ENCODE measurements at places on chromosomes 2 and 18.

DNA sequence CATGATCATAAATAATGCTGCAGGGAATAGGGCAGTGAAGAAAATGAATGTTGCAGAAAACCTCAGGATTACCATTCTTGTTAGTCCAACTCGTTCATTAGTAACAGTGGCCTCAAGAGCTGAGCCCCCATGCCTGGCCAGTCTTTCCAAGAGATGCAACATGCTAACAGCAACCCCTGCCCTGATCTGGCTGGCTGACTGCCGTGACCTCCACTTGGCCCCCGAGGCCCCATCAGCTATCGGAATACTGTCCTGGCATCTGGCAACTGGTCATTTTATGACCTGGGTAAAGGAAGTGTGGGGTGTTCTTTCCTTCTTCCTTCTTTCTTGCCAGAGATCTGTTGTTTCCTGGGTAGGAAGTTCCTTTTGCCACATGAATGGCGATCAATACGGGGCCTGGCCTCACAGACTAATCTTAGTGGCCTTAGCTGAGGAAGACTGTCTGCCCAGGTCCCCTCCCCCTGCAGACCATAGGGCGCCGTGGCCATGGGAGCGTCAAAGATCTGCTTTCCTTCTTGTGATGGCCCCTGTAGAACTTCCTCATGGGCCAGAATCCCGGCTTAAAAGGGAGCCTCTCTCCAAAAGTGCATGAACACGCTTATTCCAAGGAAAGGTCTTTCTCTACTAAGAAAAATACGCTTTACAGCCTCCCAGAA lies 10.6 kb upstream of the TRABD2A start:
- DNase-seq: no peak

DNA sequence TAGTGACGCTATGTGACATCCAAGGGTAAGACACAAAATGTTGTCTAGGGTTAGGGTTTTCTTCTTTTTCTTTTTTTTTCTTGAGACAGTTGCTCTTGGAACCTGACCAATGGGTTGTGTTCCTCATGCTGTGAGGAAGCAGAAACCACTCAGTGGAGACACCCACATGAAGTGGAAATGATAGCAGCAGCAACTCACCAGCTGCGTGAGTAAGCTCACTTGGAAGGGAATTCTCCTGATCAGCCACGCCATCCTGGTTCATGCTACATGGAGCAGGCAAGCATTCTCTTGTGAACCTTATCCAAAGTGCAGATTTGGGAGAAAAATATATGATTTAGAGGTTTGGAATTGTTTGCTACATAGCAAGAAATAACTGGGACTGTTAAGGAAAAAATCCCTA lies 863.7 kb downstream of the EPHA4 start:
- DNase-seq: no peak

DNA sequence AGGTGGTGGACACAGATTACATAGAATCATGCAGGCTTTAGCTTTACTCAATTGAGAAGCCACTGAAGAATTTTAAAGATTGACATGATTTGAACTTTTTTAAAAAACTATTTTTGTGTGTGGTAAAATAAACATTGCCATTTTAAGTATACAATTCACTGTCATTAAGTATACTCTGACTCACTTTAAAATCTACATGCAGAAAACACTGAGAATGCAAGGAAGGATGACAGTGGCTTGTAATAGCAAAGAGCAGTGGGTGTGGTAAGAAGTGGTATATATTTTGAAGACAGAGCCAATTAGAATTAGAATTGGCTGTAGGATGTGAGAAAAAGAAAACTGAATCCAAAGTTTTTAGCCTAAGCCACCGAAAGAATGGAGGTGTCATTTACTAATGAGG lies 14.9 kb downstream of the TRMT61B start:
- no peak for DNase-seq

DNA sequence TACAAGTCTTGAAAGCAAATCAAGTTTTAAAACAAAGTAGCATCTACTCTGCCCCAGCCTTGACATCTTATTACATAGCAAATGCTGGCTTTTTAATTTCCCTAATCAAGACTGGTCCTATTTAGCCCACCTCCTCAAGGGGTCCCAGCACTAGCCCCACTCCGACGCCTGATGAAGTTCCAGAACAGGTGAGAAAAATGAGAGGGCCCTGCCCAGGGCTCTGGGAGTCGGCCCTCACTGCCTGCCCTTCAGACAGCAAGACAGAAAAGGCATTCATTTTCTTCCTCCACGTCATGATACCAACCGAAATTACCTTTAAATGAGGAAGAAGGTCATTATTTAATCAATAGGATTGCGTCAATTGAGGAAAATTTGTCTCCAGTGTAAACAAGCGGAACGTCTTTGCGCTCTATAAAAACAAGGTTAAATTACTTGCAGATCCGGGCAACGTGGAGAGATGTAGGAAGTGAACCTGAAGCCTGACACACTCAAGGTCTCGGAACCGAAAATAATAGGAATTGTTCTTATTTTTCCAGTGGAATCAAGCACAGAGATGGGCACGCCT lies 170.6 kb upstream of the PKDCC start:
- DNase-seq: no peak

- DNase-seq: no peak
These were observed 217.0 kb downstream of the SPP2 start for GRCh38 chr2:234267534-234267933.

- DNase-seq: peak; percentile 83
These were observed 85.5 kb downstream of the PMAIP1 start for GRCh38 chr18:59985289-59985688.

DNA sequence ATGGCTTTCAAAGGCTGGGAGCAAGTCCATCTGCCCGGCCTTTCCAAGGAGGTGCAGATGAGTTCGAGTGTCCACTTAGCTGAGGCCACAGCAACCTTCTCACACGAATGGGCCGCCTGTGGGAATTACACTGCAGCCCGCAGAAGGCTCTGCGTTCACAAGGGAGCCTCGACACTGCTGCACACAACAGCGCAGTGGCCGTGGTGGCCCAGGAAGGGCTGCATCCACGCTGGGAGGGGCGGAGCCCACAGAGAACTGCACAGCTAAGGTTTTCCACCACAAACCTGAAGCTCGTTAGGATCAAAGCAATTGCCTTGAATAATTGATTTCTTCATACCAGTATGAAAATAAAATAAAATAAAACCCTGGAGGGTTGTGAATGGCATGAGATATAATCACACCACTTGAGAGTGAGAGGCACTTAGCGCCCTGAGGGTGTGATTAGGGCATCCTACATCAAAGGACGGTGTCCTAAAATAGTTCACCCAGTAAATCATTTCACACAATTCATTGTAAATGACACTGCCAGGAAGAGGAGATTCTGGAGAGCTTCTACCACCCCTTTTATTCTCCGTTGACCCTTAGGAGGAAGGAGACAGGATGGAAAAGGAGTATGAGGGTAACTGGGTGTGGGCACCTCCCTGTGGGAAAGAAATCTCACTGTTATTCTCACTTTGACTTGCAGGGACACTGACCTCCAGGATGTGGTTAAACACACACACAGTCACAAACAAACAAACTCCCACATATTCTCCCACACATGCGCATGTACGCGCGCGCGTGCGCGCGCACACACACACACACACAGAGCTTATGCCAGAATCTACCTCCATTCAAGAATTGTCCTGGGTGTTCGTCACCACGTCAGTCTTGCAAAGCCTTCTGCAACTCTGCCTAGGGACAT lies 256.6 kb upstream of the ID2 start:
- peak; percentile 12 for DNase-seq

GRCh38 chr2:159091976-159092375 lies 123.5 kb downstream of the TANC1 start:
- no peak for DNase-seq

DNA sequence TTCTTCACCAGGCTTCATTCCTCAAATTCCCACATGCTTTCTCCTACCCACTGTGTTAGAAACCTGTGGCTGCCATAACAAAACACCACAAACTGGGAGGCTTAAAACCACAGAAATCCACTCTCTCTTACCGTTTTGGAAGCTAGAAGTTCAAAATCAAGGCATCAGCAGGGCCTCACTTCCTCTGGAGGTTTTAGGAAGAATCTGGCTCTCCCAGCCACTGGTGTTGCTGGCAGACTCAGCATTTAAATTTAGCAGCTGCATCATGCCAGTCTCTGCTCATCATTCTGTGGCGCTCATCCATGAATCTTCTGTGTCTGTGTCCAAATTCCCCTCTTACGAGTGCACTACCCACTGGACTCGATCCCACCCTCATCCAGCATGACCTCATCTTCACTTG lies 248.5 kb downstream of the ZNF516 start:
- no peak for DNase-seq

DNA sequence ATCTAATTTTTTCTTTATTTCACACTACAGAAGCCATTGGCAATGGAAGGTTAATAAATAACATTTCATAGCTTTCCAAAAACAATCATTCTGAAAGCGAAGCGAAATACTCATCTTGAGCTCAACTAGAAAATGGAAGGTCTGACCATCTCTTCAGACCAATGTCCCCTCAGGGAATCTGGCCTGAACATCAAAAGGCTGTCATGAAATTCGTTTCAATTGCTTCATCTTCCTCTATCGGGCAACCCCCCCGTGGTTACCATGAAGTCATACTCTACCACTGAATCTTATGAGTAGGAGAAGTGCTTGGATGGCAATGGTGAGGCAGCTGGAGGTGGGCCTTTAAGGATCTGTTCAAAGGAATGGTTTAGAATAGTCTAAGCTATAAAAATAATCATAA lies 22.9 kb upstream of the CYTIP start:
- no peak for DNase-seq

GRCh38 chr2:186503827-186504606 lies 18.0 kb downstream of the ZC3H15 start:
- peak; percentile 72 for DNase-seq

- DNase-seq: no peak
These were observed 111.1 kb downstream of the SGPP2 start for GRCh38 chr2:222535477-222535876.

DNA sequence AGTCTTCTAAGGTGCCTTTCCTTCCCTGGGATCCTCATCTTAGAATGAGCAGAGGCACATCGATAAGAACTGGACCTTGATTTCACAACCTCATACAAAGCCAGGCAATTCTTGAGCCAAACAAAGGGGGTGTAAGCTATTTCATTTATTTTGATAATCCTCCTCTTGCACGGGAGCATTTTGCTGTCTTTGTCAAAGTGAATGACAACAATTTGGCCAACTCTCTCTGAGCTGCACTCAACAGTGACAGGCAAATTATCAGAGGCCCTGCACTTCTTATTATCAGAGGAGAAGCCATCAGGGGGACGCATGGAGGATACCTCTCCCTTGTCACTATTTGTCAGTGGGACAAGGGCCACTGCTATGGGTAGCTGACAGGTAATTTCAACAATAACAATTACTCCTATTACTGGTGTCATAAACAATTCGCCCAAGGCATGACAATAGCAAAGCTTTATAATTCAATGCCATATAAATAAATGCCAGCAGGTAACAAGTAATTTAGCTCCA lies 260.4 kb downstream of the MEIS1 start:
- no peak for DNase-seq

- DNase-seq: no peak
These were observed 68.1 kb downstream of the EMILIN2 start for GRCh38 chr18:2914881-2915240.

DNA sequence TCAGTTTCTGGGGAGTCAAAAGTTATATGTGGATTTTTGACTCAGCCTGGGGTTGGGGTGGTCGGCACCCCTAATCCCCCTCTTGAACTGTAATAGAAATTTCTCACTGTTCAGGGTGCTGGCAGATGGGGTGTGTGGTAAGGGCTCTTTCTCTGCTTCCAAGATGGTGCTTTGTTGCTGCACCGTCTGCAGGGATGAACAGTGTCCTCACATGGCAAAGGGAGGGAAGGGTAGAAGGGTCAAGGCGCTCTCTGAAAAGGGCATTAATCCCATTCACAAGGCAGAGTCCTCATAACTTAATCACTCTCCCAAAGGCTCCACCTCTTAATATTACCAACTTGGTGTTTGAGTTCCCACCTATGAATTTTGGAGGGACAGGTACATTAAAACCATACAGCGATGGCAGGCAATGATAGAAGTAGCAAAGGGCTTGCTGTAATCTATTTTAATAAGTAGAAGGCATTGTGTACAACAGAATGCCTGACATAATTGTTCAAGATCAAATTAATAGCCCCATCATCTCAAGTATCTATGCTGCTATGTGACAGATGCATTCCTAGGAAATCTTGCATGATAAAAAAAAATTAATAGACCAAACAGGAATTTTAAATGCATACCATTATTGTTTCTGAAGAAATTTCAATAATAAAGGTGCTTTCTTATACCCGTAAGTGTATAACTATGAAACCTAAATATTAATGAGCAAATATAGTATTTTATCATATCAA lies 28.1 kb downstream of the MMADHC start:
- no peak for DNase-seq

DNA sequence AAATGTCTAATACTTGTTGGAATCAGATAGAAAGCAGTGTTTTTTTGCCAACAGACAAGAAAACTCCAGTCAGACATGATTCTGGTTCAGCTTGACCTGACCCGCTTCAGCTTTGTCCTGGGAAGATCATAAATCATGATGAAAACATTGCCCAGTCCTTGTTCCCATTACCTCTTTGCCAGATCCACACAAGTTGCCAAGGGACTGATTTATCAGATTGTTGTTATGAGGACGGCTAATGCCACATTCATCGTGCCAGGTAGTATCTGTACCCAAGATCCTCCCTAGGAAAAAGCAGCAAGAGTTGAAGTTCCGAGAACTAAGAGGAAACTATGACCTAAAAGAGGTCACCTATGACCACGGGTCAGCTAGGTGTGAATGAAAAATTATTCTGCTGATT lies 39.0 kb downstream of the SLC40A1 start:
- DNase-seq: no peak

- DNase-seq: no peak
These were observed 202.1 kb upstream of the RND3 start for GRCh38 chr2:150689590-150689989.

- no peak for DNase-seq
These were observed 51.0 kb upstream of the CYP26B1 start for GRCh38 chr2:72198532-72199241.

GRCh38 chr18:60755134-60755533 lies 382.6 kb upstream of the MC4R start:
- peak; percentile 18 for DNase-seq

DNA sequence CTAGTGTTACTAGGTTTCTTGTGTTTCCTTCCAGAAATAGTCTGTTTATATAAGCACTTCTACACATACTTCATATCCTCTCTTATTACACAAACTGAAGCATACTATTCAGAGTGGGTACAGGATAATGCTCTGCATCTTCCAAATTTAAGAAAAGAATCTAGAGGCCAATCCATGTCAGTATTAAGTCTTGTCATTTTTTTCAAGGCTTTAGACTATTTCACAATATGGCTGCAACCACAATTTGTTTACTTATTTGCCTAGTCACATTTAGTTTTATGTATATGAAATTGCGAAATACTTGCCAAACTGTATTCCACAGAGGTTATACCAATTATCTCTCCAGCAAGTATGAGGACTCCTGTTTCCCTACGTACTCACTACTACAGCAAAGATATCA lies 27.9 kb downstream of the IWS1 start:
- no peak for DNase-seq

DNA sequence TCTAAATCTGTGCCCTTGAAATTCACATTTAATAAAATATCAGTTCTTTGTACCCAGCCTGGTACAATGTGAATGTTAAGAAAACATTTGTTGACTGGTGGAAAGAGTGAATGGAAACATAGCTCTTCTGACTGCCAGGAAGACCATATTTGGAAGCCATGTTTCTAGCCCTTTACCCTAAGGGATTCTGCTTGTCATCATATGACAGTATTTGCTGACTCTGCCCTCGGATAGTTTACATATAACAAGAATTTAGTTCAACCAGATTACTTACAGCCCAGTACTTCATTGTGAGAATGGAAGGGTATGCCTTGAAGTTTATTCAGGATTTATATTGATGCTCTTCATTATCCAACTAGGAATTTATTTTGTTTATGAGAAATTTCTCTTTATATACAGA lies 13.8 kb upstream of the KCNS3 start:
- no peak for DNase-seq

- no peak for DNase-seq
These were observed 5.2 kb downstream of the CCBE1 start for GRCh38 chr18:59691996-59692395.
